LoVo (cell line): ENCODE measurements at places on chromosomes 5 and 9.

DNA sequence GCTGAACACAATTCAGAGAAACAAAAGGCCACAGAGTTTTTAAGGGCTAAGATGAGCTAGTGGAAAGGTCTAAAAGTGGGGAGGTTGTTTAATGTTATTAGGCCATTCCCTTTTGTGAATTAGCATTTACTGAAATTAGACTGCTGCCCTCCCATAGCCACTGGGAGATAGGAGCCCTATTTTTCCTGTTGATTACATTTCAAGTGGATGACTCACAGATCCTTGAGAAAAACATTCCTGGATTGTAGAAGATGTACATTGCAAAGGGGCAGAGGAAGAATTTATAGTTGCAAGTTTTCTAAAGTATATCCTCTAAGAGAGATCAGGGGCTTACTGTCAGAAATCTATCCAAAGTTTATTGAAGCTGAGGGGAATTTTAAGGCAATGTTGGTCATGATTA lies 367.1 kb upstream of the IZUMO3 start:
- no peak for DNase-seq

GRCh38 chr9:7770111-7770510 lies 29.5 kb downstream of the DMAC1 start:
- DNase-seq = no peak

DNA sequence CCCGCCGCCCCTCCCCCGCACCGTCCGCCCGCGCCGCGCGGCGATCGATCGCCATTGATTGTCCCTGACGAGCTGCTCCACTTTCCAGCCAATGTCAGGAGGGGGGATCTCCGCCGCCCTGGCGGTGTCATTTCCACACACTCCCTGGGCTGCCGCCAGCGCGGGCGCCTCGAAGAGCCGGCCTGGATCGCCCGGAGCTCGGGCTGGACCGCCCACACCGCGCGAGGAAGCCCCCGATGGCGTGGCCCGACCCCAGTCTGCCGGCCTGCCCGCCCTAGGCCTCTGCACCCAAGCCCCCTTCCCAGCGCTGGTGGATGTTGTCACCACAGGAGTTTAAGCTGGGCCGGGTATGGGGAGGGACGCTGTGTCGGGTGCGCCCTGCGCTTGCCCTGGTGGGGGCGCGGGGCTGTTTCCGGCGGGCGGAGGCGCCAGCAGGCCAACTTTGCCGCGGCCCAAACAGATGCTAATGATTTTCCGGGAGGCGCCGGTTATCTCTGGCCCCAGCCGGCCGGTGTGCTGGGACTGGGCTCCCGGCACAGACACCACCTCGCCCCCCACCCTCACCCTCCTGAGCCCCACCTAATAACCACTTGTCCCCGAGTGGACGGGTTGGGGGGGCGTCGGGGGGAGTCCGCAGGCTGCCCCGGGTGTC lies 10.6 kb upstream of the CXXC5 start:
- DNase-seq = no peak

- no peak for DNase-seq
Measured at GRCh38 chr5:171857489-171857876, 71.9 kb downstream of the SMIM23 start.

- no peak for DNase-seq
Measured at GRCh38 chr5:149280124-149280523, 8.5 kb downstream of the AFAP1L1 start.

GRCh38 chr5:91229031-91229727 lies 153.9 kb downstream of the ARRDC3 start:
- DNase-seq = no peak

DNA sequence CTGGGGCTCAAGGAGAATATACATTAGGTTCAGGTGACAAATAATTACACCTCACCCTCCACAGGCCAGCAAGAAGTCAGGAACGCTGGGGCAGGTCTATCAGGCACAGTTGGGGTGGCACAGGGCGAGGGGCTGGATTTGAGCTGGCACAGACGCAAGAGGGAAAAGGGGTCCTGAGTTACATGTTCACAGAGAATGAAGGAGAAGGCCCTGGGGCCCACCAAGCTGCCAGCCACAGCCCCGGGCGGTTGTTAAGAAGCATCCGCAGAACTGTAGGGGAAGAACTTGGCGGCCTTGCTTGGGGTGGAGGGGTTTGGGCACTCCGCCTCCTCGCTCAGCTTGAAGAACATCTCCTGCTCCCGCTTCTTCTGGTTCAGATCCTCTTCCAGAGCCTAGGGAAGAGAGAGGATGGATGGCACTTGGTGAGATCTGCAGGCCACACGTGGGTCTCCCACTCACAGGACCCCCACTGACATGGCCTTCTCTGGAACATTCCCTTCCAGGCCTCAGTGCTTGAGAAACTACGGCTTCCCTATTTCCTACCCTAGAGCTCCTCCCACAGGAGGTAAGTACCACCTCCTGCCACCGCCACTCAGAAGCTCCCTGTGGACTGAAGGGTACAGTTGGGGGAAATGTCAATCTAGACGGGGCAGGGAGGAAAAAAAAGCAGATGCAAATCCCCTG lies 38.3 kb upstream of the FBXW11 start:
- no peak for DNase-seq

DNA sequence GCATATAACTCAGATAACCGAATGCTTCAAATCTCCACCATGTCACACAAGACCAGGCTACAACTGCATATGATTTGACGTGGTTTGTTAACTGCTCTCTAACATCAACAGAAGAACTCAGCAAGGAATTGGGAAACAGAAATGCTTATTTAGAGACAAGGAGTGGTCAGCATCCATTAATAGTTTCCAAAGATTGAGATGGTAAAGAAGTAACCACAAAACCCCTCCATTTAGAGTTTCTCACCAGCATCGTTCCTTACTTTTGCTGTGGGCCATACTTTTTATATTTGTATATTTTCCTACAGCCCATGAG lies 25.2 kb downstream of the DPYSL3 start:
- DNase-seq = no peak

- no peak for DNase-seq
Measured at GRCh38 chr5:31078956-31079355, 114.5 kb upstream of the CDH6 start.

- DNase-seq = no peak
Measured at GRCh38 chr9:18368206-18368605, 105.7 kb upstream of the ADAMTSL1 start.

- DNase-seq = peak; percentile 60
Measured at GRCh38 chr9:33165263-33166151, 1.6 kb downstream of the B4GALT1 start.

DNA sequence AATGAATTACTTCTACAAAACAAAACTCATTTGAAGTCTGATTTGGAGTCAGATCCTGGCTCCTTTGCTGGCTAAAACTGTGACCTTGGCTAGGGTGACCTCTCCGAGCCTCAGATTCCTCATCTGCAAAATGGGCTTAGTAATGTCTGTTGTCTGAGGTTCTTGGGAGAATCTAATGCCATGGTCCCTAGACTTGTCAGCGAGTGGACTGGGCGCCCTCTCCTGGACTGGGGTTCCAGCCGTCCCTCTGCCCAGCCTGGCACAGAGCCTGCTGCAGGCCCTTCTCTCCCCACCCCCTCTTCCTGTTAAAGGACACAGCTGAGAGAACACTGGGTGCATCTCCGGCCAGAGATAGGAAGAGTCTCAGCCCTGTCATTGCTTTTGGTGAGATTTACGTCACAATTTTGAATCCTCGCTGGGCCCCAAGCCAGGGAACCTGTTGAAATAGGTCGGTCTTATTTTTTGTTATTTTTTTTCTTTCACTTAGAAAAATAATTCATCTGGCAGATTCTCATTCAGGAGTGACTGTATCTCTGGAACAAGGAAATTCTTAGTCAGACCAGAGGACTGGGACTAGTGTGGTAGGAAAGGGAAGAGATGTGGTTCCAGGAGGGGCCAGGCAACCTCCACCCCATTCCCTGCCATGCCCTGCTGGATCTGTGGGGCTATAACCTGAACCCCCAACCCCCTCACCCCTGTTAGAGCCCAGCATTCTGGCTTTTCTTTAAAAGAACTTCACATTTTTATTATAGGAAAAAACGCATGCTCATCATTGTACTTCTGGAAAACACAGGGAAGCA lies 48.2 kb upstream of the RPL26L1 start:
- no peak for DNase-seq

- DNase-seq = no peak
Measured at GRCh38 chr9:137173796-137174664, 2.2 kb upstream of the TMEM210 start.

GRCh38 chr5:13985731-13986418 lies 41.4 kb upstream of the DNAH5 start:
- peak; percentile 75 for DNase-seq

DNA sequence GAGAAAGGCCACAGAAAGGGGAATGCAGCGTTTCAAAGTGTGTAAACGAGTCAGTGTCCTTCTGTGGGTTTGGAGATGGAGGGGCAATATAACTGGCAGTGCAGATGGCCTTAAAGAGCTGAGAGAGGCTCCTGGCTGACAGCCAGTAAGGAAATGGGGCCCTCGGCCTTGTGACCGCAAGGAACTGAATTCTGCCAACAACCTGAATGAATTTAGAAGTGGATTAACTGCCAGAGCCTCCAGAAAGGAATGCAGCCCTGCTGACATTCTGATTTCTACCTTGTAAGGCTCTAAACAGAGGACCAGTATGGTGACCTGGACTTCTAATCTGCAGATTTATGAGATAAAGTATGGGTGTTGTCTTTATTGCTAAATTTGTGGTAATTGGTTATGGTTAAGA lies 17.5 kb upstream of the NREP start:
- peak; percentile 32 for DNase-seq

DNA sequence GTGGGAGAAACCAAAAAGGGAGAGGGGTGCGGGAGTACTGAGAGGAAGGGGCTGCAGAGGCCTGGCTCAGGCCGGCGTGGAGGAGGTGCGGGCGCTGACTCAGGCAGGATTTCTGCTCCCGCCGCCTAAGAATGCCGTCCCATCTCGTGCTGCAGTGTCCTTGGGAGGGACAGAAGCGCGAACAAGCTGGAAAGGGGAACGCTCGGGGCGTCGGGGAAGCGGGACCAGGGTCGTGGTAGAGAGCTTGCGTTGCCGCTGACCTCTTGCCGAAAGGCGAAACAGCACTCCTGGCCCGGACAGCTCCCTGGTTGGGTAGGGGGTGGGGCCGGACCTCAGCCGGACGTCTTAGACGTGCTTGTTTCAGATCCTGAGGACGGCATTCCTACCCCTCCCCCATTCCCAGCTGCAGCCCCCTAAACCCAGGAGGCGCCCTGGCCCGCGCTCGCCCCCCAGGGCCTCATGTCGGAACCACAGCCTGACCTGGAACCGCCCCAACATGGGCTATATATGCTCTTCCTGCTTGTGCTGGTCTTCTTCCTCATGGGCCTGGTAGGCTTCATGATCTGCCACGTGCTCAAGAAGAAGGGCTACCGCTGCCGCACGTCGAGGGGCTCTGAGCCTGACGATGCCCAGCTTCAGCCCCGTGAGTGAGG lies 1.1 kb downstream of the RELL2 start:
- DNase-seq = peak; percentile 19

DNA sequence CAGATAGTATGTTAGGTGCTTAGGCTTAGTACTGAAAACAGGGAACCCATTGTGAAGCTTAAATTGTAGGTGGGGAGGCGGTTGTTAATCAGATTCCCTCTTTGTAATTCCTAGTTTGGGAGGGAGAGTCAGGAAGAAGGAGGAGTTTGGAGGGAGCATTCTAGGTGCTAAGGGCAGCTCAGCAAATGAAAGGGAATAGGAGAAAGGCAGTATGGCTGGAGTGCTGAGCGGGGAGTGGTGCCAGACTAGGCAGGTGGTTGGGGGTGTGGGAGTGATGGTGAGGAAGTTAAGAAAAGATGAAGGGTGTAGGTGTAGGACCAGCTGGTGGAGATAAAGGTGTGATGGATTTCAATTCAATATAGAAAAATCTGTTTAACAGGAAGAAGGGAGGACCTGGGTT lies 11.1 kb upstream of the GARNL3 start:
- no peak for DNase-seq

DNA sequence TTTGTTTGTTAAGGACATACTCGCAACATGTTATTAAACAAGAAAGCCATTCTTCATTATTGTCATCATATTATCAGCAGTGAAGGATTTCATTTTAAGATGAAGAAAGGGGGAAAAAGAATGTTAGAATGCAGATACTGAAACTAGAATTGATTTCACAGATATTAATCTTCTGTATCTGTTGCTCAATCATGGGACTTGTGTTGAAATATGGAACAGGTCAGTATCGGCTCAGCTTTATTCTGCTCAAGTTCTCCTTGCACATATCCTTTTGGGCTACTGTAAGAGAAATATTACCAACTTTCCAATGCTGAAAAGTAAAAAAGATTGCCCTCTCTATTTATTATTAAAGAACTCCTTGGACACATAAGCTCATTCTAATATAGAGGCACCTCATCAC lies 13.8 kb upstream of the ANXA1 start:
- DNase-seq = no peak

- DNase-seq = no peak
Measured at GRCh38 chr9:125551781-125552180, 155.2 kb downstream of the MAPKAP1 start.

DNA sequence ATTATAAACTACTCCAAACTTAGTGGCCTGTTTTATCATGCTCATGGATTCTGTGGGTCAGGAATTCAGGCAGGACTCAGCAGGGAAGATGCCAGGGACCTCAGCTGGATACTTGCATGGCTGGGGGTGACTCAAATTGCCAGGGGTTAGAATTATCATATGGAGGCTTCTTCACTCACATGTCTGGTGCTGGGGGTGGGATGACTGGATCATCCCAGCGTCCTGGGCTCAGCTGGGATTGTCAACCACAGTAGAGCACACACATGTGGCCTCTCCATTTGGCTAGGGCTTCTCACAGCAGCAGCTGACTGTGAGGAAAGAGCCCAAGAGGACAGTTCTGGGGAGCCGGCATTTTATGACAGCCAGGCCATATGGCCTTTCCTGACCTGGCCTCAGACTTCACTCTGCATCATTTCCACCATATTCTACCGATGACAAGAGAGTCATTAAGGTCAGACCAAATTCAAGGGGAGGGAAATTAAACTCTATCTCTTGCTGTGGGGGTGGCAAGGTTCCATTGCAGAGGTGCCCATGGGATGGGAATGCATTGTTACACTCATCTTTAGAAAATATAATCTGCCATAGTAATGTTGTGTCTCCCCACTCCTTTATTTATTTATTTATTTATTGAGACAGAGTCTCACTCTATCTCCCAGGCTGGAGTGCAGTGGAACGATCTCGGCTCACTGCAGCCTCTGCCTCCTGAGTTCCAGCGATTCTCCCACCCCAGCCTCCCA lies 5.2 kb upstream of the GRK6 start:
- no peak for DNase-seq

DNA sequence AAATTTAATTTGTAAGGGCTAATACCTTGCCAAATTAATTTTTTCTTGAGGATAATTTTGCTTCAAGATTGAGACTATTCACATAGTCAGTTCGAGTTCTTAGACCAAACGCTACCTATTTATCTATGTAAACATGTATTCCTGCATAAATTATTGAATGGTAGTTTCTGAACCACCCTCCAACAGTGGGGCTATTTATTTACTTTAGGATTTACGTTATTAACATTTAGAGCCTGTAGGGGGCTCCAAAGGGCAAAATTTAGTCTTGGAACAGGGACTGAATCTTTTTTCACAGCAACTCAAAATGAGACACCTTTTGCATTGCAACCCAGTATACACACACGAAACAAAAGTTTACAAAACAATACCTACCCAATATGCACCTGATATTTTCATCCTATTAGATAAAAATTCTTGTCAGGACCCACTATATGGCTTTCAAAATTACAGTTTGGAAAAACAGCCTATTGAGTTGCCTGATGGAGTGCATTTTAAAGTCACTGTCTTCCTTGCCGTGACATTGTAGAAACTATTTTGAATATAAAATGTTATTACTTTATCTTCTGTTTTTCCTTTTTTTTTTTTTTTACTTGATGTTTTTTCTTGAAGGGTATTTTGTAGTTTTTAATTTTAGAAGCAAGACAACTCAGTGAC lies 47.1 kb upstream of the POU4F3 start:
- peak; percentile 56 for DNase-seq
